ENCODE measurements at places on chromosomes 6 and 20. TPM values are rescaled to one million over a fixed set of nuclear protein-coding genes. Genes with fewer than 3 reads are reported as not detected.

DNA sequence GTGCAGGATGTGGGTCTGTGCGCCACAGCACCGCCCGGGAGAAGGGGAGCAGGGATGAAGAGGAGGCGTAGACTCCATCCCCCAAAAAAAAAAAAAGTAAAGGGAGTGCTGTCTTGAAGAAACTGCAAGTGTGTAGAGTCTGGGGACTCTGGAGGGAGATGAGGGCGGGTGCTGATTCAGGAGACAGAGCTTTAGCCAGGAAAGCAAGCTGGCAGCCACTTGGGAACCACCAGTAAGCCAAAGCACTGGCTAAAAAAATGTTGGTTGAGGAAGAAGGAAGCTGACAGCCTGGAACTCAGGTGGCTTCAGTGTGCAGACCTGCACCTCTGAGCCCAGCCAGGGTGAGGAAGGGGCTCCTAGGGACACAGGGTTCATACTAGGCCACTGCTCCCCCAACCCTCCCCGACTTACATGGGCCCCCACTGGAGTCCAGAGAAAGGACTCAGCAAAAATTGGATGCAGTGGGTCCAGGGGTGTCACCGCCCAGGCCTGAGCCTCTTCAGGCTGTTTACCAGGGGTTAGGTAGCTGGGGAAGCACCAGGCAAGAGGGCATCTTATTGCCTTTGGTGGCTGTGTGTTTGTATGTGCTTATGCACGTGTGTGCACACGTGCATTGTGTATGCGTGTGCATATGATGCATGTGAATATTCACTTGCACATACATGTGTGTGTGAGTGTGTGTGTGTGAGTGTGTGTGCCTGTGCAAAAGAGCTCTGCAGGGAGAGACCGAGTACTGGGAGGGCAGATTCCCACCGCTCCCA is 153.5 kb upstream of the MLN start:
- no peak for DNase-seq

DNA sequence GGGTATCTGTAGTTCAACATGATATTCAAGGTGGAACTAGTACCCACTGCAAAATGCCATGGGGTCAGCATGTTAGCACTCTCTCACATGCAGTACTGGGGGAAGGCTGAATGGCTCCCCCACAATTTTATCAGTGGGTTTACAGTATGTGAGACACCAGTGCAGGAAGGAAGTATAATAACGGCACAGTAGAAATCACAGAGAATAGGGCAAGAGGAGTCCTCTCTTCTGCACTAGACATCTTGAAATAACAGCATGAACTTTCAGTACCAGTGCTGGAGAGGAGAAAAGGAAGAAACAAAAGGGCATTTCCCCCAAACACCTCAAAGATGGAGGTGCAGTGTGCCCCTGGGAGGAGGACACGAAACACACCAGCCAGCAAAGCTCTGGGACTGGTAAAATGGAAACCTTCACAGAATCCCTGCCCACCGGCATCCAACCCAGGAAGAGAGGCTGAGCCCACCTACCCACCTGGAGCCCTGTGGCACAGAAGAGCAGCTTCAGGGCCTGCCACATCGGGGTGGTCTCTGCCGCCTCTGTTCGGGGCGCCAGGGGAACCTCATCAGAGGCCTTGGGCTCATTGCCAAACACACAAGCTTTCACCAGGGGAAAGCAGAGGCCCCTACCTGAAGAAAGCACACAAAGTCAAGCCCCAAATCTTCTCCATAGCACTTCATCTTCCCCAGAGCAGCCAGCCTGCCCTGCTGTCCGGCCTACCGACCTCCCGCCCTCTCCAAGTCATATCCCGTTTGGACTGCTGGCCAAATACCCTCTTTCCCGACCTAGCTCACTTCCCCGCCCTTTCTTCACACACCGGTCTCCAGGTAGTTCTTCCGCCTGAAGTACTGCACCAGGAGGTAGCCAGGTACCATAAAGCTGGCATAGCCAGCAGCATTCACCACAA is 1.2 kb downstream of the SLC35B2 start:
- DNase-seq: no peak

DNA sequence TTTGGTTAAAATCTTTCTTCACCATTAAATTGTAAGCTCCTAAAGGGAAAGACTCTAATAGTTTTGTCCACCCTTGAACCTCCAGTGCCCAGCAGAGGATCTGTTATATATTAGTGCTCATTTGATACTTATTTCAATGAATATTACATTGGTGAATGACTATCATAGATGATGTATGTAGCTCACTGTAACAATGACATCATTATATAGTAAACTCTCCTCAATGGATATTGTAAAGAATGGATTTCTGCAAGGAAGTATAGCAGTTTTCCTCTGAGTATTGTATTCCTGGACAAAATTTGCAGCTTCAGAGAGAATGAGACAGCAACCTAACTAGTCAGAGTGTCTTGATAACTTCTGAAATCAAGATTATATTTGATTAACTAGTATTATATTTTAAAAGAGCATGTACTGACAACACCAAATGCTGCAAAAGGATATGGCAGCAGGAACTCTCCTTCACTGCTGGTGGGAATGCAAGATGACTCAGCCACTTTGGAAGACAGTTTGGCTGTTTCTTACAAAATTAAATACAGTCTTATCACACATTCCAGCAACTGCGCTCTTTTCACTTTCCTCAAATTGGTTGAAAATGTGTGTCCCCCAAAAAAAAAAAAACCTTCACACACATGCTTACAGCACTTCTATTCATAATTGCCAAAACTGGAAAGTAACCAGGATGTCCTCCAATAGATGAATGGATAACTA is 189.8 kb upstream of the OPRM1 start:
- DNase-seq: no peak

The SULF2 gene
- 0.48 TPM for total RNA-seq

The NKAPL gene
- total RNA-seq: not detected
